ENCODE measurements at places on chromosomes 7 and 10.

GRCh38 chr7:37065779-37066271 lies 341.5 kb upstream of the AOAH start:
- DNase-seq, result no peak

GRCh38 chr10:22491480-22491879 lies 146.2 kb downstream of the SPAG6 start:
- DNase-seq, result no peak

GRCh38 chr7:157124690-157125089 lies 14.0 kb upstream of the UBE3C start:
- DNase-seq, result no peak

DNA sequence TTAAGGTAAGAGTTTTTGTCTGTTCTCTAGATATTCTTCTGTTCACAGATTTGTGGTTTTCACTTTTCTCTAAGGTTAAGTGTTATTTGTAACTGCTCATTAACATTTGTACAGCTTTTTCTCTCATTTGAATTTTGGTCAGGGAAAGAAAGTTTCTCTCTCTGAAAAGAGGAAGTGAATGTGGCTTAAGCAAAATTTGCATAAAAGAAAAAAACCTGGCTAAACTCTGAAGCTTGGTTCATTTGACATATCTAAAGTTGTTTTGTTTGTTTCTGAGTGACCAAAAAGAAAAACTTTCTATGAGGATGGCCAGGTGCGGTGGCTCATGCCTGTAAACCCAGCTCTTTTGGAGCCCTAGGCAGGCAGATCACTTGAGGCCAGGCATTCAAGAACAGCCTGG lies 22.0 kb upstream of the SLC26A4 start:
- no peak for DNase-seq

DNA sequence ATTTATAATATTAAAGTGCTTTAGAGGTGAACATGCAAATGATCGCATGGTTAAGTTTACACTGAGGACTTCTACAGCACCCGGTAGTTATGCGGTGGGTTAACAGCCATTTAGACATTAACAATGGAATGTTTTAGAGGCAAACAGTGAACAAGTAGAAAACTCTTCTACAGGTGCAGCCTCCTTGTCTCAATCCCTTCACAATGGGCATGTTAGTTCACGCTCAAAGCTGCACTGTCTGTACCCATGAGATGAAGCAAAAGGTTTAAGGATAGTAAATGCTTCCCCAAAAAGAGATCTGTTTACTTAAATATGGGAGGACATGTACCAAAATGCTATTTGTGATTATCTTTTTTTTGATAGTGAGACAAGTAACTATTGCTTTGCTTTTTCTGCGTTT lies 25.1 kb downstream of the PUS7 start:
- DNase-seq, result no peak

- DNase-seq, result no peak
These were observed 7.8 kb upstream of the RBM28 start for GRCh38 chr7:128351296-128352152.

DNA sequence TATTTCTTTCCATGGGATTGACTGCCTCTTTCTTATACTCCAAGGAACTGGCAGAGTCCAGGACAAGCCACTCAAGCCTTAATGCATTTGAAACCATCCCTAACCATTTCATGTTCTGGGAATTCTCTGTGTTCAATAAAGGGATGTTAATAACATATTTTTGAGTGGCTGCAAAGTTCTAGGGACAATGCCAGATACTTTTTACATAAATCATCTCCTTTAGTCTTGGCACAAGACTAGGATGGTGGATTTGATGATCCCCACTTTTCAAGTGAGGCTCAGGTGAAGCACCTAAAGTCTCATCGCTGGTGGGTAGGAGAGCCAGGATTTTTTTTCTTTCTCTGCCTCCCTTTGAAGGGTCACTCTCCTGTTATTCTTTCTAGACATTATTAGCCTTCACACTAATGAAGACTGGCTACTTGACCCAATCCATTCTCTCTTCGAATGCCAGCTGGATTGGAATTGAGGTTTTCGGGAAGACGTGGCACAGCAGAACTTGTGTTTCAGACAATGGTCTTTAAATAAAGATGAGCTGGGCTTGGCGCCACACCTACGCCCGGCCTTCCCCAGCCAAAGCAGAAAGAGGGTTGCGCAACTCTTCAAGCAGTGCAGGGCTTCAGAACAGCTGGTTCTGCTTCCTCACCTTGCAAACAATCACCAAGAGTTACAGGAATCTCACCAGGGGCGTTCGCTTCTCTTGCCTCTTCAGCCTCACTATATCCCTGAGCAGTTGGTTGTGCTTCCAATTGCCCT lies 73.8 kb upstream of the BMPER start:
- DNase-seq, result no peak

GRCh38 chr7:68015978-68016532 lies 1019.4 kb downstream of the TYW1 start:
- no peak for DNase-seq

GRCh38 chr10:86363184-86363832 lies 3.3 kb downstream of the GRID1 start:
- no peak for DNase-seq

GRCh38 chr10:121070275-121071070 lies 219.3 kb downstream of the WDR11 start:
- no peak for DNase-seq

- no peak for DNase-seq
These were observed 17.7 kb downstream of the FRG2B start for GRCh38 chr10:133608855-133609254.

GRCh38 chr10:29375888-29376287 lies 87.0 kb downstream of the LYZL1 start:
- no peak for DNase-seq

- DNase-seq, result no peak
These were observed 184.9 kb downstream of the ADARB2 start for GRCh38 chr10:1552406-1552805.

GRCh38 chr7:151793531-151793951 lies 83.4 kb downstream of the PRKAG2 start:
- no peak for DNase-seq

DNA sequence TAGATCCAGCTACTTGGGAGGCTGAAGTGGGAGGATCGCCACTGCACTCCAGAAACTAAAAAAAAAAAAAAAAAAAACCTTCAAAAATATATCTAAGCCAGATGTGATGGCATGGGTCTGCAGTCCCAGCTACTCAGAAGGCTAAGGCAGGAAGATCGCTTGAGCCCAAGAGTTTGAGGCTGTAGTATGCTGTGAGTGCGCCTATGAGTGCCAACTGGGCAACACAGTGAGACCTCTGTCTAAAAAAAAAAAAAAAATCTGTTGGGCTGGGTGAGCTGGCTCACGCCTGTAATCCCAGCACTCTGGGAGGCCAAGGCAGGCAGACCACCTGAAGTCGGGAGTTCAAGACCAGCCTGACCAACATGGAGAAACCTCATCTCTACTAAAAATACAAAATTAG lies 2.8 kb upstream of the CHCHD1 start:
- DNase-seq, result no peak

DNA sequence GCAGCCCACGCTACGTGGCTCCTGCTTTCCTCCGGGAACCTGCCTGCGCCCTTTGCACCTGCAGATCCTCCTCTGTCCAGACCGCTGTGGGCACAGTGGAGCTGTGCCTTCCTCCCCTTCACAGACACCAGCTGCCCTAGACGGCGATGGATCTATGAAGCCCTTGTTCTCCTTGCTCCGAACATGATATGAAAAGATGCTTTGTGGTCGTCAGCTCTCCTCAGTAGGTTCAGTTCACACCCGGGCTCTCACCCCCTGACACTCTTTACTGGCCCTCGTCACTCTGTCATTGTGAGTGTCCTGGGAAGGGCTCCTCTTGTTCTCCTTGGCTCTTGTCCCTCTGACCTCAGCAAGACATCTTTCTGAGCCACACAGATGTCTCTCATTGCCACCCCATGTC lies 4.2 kb downstream of the ZNF488 start:
- no peak for DNase-seq

DNA sequence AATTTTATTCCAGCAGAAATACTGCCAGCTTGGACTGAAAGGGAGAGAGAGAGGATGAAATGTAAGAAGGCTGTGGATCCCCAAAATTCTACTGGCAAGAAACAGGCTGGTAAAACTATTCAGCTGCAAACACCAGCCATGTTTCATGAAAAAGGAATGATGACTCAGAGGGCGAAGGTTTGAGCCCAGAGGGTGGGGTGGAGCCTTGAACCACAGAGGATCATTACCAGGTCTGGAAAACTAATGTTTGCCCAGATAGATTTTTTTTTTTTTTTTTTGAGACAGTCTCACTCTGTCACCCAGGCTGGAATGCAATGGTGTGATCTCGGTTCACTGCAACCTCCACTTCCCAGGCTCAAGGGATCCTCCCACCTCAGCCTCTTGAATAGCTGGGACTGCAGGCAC lies 41.7 kb upstream of the NRF1 start:
- DNase-seq, result no peak

GRCh38 chr10:18185621-18186020 lies 45.4 kb downstream of the CACNB2 start:
- no peak for DNase-seq

DNA sequence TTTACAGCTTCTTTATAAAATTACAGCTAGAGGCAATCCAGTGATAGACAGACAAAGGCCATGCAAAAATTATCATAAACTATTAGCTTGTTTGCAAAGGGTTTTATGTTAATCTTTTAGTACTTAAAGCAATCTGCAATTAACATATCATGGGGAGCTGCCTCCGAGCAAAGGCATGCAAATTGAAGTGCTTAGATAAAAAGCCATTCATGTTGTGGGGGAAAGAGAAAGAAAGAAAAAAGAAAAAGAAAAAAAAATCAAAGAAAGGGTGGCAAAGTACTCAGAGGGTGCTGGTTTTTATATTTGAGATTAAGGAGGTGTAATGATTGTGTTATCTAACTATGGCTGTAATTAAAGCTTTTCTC lies 799.5 kb downstream of the LRMDA start:
- no peak for DNase-seq

DNA sequence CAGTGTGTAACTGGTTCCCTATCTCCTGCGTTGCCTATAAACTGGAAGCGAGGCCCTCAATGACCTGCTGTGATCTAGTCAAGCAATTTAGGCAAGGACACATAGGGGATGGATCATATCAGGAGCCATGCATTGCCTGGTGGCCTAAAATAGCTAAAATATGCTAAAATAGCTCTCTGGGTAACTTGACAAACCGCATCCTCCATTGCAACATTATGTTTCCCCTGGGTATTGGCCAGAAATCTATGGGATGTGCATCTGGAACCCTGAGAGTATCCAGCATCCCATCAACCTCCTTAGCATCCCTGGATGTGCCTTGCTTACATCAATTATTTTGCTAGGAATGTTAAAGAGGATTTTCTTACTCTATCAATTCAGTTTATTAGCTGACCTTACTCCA lies 91.7 kb upstream of the ADCY1 start:
- no peak for DNase-seq

GRCh38 chr7:135801877-135802276 lies 53.3 kb upstream of the FAM180A start:
- DNase-seq, result no peak

DNA sequence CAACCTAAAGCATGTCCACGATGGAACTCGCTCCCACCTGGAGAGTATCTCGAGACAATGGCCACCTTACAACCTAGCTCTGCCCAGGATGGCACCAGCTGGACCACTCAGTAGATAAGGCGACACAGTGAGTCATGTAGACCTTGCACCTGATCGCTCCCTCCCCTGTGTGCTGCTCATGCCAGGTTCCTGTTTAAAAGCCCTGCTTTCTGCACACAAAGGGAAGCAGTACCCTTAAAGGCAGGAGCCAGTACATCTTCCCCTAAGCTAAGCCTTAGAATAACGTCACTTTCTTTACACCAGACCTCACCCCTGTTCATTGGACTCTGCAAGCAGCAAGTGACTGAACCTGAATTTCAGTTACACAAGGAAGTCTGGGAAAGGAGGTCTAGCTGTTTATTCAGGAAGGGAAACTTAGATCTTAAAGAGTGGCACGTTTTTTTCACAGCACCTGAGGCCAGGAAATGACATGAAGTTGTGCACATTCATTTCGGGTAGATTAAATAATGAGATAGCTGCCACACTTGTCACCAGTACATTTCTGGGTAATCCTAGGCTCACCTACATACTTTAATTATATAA lies 117.9 kb downstream of the MTPAP start:
- no peak for DNase-seq

DNA sequence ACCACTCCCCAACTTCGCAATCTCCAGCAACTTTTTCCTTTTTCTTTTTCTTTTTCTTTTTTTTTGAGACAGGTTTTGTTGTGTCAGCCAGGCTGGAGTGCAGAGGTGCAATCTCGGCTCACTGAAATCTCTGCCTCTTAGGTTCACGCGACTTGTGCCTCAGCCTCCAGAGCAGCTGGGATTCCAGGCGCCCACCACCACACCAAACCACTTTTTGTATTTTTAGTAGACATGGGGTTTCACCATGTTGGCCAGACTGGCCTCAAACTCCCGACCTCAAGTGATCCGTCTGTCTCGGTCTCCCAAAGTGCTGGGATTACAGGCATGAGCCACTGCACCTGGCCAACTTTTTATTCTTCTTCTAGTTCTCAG lies 55.0 kb downstream of the KIAA1549 start:
- no peak for DNase-seq

DNA sequence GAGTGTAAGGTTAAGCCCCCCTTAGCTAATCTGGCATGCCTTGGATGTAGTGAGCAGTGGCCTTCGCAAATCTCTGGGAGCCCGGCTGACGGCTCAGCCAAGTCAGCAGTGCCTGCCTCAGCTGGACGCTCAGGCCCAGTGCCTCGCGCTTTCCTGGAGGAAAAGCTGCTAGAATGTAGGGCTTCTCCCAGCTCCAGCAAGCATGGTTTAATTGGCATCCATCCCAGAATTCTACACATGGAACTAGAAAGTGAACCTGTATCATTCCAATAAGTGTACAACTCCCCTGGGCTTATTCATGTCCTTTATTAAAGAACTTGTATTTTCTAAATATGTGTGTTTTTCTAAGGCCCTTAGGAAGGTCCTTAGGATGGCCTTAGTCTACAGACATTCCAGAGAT lies 287.8 kb upstream of the SHH start:
- DNase-seq, result no peak

DNA sequence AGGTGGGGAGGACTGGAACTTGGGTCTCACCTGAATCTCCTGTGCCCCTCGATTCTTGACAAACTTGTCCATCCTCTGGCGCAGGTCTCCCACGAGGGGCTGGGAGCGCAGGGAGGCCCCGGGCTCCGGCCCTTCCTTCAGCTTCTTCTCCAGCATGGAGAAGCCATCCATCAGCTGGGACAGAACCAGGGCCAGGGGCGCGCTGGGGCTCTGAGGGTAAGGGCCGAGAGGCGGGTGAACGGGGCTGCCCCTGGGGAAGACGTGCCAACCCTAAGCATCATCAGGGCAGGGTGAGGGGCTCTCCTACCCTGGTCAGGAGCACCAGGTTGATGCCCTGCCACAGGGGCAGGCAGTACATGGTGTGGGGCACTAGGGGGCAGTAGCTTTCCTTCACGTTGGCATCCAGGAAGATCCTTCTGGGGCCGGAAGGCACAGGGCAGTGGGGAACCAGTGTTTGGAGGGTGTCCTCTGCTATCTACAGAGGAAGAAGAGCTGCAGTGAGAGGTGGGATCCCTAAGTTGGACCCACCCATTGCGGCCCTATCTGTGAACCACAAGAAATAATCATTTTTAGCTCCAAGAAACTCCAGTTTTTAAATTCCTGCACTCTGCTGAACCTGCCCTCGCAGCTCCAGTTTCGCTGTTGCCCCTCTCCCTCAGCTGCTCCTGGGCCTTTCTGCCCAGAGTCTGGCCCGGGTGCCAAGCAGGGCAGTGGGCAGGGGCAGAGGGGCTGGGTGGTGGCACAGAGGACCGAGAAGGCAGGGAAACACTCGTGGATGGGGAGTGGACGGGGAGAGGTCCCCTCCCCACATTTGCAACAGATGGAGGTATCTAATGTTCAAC lies 10.8 kb upstream of the PYROXD2 start:
- peak; percentile 48 for DNase-seq

GRCh38 chr10:80829562-80829961 lies 291.9 kb downstream of the SH2D4B start:
- DNase-seq, result no peak
